ENCODE measurements at places on chromosomes 13 and 19. TPM values are rescaled to one million over a fixed set of nuclear protein-coding genes. Genes with fewer than 3 reads are reported as not detected.

GRCh38 chr13:27148900-27149299 lies 22.7 kb downstream of the USP12 start:
- no peak for DNase-seq

- no peak for DNase-seq
These were observed 622 bp downstream of the DNM2 start for GRCh38 chr19:10718205-10719196.

DNA sequence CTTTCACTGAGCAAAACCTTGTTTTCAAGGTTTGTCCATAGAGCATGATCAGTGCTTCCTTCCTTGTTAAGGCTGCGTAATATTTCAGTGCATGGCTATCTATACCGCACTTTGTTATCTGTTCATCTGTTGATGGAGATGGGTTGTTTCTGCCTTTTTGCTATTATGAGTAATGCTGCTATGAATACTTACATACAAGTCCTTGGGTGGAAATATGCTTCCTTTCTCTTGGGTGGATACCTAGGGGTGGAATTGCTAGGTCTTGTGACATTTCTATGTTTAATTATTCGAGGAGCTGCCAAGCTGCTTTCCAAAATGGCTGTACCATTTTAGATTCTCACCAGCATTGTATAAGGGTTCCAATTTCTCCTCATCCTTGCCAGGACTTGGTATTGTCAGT lies 70.9 kb downstream of the SPATA13 start:
- DNase-seq: no peak

GRCh38 chr13:98598043-98598442 lies 21.1 kb upstream of the STK24 start:
- no peak for DNase-seq

DNA sequence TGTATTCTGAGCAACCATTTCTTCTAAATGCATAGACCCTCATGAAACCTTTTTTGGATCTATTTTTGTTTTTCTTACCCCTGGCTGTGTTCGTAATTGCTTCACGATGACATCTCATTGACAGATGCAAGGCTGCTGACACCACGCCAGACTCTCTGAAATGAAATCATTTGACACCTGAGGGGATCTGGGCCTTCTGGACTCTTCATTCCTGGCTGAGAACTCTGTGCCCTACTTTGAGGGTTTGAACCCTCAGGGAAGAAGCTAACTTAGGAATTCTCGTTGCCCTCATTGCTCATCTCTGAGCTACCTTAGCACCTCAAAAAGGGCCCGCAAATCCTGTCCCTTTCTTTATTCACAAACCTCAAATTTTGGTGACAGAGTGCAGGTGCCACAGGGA lies 40.5 kb upstream of the NBEA start:
- no peak for DNase-seq

GRCh38 chr19:16441661-16442162 lies 30.1 kb downstream of the EPS15L1 start:
- no peak for DNase-seq

- no peak for DNase-seq
These were observed 1525.0 kb upstream of the MIR17HG start for GRCh38 chr13:89822467-89822866.

DNA sequence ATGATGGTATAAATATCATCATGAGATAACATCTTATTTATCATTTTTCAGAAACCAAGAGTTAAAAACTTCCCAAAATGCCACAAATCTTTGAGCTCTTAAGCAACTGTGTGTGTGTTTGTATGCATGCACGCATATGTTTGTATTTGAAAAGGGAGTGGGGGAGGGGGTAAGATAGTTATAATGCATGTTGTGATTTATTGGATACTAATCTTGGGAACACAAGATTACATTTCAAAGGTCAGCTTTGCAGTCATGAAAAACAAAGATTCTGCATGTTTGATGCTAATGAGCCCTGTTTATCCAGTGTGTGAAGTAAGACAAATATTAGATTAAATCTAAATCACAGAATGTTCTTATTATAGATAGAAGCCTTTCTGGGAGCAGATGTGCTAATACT lies 355.9 kb downstream of the DCT start:
- no peak for DNase-seq

- peak; percentile 52 for DNase-seq
These were observed 2.2 kb downstream of the FCER2 start for GRCh38 chr19:7699417-7700401.

ZNF525 gene
- polyA plus RNA-seq: 3.5 TPM

KIR2DL4 gene
- not detected for polyA plus RNA-seq

Data from foreskin keratinocyte (primary cell).